Stimulated activated CD4-positive, alpha-beta T cell treated with anti-CD3 and anti-CD28 coated beads, Interleukin-1b, Interleukin-23, amount 100 ng/mL, for 1 hour (primary cell): ENCODE measurements at places on chromosomes 4 and X.

GRCh38 chr4:82652062-82652461, 90.3 kb upstream of the TMEM150C start:
- no peak for DNase-seq

GRCh38 chrX:18654875-18655836, 16.8 kb downstream of the RS1 start:
- no peak for DNase-seq

- DNase-seq, result no peak
Measured at GRCh38 chr4:145861336-145862318, 77.0 kb downstream of the ZNF827 start.

DNA sequence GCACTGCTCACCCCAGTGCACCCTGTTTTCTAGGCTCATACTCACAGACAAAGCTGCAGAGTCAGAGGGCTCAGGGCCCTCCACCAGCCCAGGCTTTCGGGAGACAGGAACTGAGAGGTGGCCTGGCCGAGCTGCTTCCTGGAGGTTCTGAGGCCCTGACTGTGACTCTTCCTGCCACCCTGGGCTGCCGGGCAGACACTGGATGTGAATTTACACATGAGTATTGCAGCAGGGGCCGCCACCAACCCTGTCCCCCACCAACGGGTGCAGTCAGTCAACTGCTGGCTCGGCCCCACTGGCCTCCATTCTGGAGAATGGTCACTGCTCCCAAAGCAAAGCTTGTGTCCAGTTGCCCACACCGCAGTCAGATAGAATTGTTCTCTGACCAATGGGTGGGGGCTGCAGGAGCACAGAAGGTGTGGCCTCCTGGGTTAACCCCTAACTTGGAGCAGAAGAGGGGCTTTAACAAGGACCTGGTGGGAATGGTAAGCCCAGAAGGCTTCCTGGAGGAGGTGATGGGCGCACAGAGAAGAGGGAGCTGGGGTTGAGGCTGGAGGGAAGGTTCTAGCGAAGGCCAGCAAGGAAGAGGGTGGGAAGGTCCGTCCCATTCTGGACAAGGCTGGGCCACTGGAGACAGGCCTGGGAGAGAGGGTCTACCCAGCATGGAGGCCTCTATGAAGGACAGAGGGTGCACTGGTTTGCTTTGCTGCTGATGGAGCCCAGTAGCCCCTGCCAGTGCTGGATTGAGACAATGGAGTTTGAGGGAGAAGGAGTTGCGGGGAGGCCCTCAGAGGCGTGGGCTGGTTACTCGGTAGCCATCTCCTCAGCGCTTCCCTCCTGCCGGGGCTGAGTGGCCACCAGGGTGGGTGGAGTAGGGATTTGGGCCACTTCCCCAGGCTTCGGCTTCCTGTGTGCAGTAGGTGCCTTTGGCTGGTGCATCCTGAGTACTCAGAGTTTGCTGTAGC, 135.3 kb downstream of the CPZ start:
- DNase-seq, result no peak

- DNase-seq, result no peak
Measured at GRCh38 chr4:105417624-105418023, 56.2 kb downstream of the PPA2 start.

GRCh38 chr4:114527637-114528036, 71.0 kb upstream of the UGT8 start:
- DNase-seq, result no peak

DNA sequence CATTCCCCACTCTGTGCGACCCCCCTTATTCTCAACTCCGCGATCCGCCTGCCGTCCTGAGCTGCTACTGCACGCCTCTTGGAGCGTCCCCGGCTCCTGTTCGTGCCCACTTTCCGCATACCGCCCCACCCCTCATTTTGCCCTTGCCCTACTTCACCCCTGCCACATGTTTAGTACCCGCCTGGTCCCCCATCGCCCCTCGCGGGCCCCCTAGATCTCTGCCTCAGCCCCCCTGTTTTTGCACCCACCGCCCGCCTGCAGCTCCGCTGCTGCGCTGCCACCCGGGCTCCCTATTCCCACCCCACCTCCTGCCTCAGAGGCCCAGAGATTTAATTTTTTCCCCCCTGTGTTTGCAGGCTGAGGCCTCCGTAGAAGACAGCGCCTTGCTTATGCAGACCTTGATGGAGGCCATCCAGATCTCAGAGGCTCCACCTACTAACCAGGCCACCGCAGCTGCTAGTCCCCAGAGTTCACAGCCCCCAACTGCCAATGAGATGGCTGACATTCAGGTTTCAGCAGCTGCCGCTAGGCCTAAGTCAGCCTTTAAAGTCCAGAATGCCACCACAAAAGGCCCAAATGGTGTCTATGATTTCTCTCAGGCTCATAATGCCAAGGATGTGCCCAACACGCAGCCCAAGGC, 1.4 kb downstream of the MAGED1 start:
- no peak for DNase-seq

DNA sequence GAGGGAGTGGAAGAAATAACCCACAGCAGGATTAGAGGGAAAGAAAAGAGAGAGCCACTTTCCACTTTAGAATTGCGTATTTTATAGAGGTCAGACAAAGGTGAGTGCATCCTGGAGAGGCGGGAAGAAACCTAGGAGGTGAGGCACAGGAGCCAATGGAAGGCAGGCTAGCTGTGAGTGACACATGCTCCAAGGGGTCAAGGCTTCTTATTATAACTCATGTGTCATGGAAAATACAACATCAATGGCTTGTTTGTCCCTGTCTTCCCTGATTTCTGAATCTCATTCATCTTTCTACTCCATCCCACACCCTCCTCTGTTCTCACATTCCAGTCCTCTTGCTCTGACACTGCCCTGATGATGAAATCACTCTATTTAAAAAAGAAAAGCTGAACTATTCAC, 14.4 kb downstream of the ANXA3 start:
- no peak for DNase-seq

GRCh38 chr4:31390849-31391248, 670.7 kb downstream of the PCDH7 start:
- no peak for DNase-seq

DNA sequence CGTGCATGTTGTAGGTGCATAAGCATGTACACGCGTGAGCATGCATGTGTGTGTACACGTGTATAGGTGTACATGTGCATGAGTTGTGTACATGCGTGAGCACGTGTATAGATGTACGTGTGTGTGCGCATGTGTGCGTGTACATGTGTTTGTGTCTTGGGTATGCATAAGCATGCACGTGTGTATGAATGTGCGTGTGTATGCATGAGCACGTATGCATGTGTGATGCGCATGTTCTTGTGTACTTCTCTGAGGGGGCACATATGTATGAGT, 9.0 kb downstream of the NAT8L start:
- no peak for DNase-seq

GRCh38 chrX:40164751-40165150, 67.0 kb upstream of the BCOR start:
- DNase-seq, result no peak

DNA sequence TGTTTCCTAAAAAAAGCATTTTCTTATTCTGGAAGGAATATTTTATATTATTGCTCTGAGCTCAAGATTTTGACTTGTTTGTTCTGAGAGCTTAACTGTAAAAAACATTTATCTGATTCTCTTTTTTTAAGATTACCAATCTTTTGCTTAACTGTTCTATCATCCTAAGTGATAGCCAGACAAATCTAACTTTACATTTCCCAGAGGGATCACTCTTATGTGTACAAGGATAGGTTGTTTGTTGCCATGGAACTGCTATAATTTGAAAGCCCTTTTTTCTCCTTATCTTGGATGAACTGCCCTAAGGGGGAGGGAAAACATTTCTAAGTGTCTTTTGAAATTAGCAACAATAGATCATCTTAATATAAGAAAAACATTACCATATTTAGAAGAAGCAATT, 494.7 kb downstream of the TRAM1L1 start:
- no peak for DNase-seq

- no peak for DNase-seq
Measured at GRCh38 chr4:146294776-146295175, 80.4 kb downstream of the REELD1 start.

DNA sequence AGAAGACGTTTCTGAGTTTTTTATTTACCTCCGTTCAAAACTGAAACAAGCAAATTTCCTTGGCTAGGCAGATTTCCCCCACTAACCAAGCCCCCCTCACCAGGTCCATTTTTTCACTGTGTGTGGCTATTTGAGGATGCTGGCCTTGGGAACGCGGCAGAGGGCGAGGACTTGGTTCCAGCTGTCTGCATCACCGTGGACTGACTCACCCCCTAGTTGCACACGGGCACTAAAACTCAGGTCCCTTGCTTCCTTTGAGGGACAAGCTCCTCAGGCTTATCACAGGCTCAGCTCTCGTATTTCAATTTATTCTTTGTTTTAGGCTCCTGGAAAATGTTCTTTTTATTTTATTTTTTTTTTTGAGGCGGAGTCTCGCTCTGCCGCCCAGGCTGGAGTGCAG, 8.4 kb upstream of the MTNR1A start:
- DNase-seq, result no peak

- DNase-seq, result no peak
Measured at GRCh38 chr4:131093303-131093702, 1997.4 kb downstream of the C4orf33 start.

DNA sequence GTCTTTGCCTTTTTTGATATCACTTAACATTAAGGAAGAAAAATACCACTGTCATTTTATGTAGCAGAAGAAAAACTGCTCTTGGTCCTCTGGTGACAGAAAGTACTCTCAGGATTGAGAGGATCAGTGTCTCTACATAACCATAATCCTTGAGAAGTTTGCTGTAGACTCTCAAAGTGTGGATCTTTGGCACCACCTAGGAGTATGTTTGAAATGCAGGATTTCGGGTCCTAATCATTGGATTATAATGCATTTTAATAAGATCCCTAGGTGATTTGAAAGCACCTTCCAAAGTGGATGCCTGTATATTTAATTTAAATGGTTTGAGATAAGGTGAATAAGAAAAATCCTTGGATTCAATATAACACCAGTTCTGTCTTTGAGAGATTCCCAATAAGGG, 23.2 kb downstream of the MOB1B start:
- no peak for DNase-seq

- DNase-seq, result no peak
Measured at GRCh38 chrX:40988100-40988499, 97.1 kb upstream of the USP9X start.

GRCh38 chr4:157514711-157515110, 294.2 kb downstream of the GRIA2 start:
- DNase-seq, result no peak

GRCh38 chr4:791252-791897, 34.6 kb downstream of the CPLX1 start:
- no peak for DNase-seq

GRCh38 chr4:124713185-124713592, 657 bp upstream of the ANKRD50 start:
- DNase-seq, result no peak

DNA sequence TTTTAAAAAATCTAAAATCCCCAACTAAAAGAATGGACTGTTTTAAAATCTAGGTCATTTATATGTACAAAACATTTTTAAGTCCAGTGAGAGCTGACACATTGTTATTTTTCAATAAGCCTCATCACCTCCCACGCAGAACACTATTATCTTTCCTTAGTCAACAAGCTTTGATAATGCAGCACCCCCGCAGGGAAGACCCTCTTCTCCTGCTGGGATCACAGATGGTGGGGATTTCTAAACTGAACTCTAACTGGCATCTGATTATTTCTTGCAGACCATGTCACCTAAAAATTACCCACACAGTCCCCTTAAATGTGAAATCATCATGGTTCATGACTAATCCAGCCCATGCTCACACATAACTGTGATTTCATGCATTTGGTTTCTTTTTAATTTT, 11.6 kb downstream of the SYTL4 start:
- DNase-seq, result no peak

- DNase-seq, result no peak
Measured at GRCh38 chr4:28665306-28665705, 1804.7 kb downstream of the STIM2 start.

- DNase-seq, result no peak
Measured at GRCh38 chrX:97199501-97199900, 315.8 kb downstream of the RPA4 start.

- DNase-seq, result no peak
Measured at GRCh38 chrX:150363561-150364346, 637 bp downstream of the MAMLD1 start.

DNA sequence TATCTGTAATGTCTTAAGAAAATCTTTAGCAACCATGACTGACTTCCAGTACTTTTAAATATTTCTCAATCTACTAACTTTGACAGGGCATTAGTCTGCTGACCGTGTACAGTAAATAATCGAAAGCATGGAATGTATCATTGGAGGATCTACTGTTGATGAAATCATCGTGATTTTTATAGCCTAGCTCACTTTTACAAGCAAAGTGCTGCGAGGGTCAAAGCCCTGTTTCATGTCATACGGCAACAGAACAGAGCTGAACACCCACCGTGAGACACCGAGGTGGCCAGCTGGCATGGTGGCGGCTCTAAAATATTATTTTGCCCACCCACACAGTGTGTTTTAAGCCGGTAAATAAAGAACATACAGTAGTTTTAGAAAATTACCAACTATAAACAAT, 679.3 kb downstream of the FAT4 start:
- DNase-seq, result no peak

DNA sequence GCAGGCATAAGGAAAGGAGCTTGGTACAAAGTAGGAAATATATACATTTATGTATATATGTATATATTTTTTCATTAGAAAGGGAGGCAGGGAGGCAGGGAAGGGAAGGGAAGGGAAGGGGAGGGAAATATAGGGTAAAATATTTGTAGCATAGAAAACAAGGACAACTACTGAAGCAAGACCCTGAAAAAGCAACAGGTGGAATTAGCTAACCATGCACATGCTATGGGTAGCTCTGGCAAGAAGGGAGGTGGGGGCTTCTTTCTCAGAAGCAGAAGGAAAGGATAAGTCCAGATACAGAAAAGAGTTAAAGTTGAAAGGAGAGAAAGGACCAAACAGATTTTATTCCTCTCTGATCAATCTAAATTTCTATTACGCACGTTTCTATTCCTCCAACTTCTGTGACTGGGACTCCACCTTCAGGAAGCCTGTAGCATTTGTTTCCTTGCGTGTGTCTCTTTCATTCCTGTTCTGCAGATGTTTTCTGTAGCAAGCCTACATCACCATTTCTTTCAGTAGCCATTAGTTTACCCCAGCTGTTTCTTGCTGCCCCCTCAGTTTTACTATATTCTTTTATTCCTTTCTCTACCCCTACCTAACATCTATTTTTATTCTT, 82.9 kb downstream of the OR13H1 start:
- DNase-seq, result no peak

DNA sequence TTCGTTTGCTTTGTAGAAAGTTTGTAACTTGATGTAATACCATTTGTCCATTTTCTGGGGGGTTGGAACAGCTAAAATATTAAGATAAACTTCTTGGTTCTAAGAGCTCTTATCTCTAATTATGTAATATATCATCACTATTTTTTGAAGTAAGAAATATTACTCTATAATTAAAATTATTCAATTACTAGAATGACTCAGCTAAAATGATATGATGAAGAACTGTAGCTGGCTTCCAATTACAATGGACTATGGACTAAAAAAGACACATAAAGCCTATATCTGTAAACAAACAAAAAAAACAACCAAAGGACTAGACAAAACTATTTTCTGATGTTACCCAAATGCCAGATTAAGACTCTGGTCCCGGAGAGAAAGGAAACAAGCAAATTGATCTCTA, 569.4 kb downstream of the PCDH18 start:
- DNase-seq, result no peak

- no peak for DNase-seq
Measured at GRCh38 chr4:21986307-21986706, 37.7 kb upstream of the KCNIP4 start.
